Stimulated activated CD4-positive, alpha-beta T cell treated with anti-CD3 and anti-CD28 coated beads, Interleukin-1b, Interleukin-23, amount 100 ng/mL, for 1 hour (primary cell): ENCODE measurements at places on chromosomes 4 and X.
A peak's percentile ranks its signal among the peaks of the same experiment; 100 is the strongest.

DNA sequence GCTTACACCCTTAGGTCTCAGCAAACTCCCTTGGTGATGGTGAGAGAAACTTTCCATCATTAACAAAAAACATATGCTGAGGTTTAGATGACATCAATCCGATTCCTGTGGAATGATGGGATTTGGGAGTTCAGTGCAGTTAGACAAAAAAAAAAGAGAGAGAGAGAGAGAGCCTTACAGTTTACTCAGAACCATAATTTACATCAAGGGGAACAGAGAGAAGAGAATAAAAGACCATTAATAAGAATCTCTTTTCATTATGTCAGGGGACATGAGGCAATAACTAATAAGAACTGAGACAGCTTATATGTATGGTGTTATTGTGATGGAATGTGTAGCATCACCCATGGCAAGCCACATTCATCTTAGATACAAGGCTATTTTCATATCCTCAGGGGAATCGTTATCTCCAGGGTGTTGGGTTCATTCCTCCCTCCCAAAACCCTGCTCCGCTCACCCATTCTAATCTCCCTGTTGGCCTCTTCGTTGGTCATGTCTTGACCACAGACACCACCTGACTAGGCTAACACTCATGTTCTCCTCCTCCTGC lies 175.7 kb upstream of the MXRA5 start:
- DNase-seq, result no peak

- no peak for DNase-seq
These were observed 108.4 kb upstream of the DIPK2B start for GRCh38 chrX:45309096-45309495.

DNA sequence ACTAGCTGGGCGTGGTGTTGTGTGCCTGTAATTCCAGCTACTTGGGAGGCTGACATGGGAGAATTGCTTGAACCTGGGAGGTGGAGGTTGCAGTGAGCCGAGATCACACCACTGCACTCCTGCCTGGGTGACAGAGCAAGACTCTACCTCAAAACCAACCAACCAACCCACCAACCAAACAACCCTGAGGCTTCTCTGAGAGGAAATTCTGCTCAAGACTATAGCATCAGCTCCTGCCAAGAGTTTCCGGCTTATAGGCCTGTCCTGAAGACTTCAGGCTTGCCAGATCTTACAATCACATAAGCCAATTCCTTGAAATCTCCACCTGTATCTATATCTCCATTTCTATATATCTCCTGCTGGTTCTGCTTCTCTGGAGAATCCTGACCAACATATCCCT lies 173.8 kb upstream of the TBC1D9 start:
- DNase-seq, result no peak

- no peak for DNase-seq
These were observed 40.0 kb downstream of the TMEM144 start for GRCh38 chr4:158250321-158250720.

DNA sequence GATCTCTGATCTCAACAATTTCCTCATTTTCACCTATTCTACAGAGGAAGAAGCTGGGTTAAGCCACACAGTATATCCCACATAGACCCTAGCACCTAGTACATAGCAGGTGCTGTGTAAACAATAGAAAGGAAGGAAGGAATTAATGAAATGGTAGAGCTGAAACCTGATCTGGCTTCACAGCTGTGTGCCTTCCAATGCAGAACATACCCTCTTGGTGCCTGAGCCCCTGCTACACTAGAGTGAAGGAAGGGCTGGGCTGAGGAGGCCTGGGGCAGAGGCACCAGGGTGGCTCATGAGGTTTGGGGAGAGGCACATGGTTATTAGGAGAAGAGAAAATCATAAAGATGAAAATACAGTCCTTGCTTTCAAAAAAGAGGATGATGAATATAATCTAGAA lies 21.3 kb downstream of the LRRC66 start:
- no peak for DNase-seq

DNA sequence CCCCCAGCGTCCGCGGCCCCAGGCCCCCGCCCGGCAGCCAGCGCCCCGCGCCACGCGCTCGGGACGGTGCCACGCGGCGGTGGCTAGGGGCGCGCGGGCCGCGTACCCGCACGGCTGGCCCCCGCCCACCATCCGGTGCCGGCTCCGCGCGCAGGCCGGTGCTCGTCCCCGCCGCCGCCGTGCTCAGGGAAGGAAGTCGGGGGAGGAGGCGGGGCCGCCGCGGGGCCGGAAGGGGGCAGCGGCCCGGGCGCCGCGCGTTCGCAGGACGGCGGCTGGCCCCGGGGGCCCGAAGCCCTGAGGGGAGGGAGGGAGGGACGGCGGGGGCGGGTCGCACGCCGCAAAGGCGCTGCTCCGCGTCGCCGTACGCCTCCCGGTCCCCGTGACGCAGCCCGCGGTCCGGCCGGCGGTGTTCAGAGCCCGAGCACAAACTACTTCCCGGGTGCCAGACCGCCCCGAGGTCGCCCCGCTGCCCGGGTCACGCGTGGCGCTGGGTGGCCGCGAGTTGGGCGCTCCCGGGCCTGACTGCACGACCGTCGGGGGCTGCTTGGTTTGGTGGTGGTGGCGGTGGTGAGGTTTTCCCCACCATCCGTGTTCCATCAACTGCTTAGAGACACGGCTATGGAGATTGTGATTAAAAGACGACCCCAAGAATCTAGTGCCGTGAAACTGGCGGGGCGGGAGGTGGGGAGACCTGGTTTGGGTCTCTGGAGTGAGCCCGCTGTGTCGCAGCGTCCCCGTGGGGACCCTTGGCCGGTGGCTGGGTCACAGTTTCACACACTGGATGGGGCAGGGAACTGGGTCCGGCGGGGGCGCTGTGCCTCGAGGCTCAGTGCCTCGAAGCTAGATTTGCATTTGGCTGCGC lies at the start of gene DCTD:
TSS of gene DCTD (minus strand) at position 205 of the 862 bp plus-strand sequence. CDS start 1,818 bp downstream, outside the sequence.
- peak; percentile 71 for DNase-seq

GRCh38 chr4:67366311-67366861 lies 178.9 kb downstream of the CENPC start:
- DNase-seq, result no peak

- no peak for DNase-seq
These were observed 36.2 kb downstream of the CTBP1 start for GRCh38 chr4:1212546-1213335.

DNA sequence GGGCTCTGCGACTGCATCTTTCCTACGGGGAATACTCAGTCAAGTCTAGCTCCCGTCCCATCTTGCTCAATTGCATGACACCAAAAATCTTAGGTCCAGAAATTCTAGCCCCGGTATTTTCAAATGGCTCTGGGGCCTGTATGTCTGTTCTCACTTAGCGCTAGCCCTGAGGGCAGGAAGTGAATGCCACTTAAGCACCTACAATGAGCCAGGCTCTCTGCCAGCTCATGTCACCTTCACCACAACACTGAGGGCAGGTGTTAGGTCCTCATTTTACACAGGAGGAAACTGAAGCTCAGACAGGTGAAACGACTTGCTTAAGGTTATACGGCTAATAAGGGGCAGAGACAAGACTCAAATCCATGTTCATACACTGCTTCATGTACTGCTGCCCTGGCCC lies 282.8 kb downstream of the PPP1R2C start:
- DNase-seq, result no peak

- no peak for DNase-seq
These were observed 11.7 kb downstream of the MFAP3L start for GRCh38 chr4:170014359-170015011.

- no peak for DNase-seq
These were observed 6.0 kb upstream of the ASB11 start for GRCh38 chrX:15321447-15321846.

GRCh38 chrX:132609362-132609848 lies 120.6 kb upstream of the MBNL3 start:
- no peak for DNase-seq

- DNase-seq, result no peak
These were observed 61.0 kb downstream of the INTS6L start for GRCh38 chrX:135581496-135581895.

- DNase-seq, result no peak
These were observed 239.3 kb downstream of the CRLF2 start for GRCh38 chrX:973010-973632.

DNA sequence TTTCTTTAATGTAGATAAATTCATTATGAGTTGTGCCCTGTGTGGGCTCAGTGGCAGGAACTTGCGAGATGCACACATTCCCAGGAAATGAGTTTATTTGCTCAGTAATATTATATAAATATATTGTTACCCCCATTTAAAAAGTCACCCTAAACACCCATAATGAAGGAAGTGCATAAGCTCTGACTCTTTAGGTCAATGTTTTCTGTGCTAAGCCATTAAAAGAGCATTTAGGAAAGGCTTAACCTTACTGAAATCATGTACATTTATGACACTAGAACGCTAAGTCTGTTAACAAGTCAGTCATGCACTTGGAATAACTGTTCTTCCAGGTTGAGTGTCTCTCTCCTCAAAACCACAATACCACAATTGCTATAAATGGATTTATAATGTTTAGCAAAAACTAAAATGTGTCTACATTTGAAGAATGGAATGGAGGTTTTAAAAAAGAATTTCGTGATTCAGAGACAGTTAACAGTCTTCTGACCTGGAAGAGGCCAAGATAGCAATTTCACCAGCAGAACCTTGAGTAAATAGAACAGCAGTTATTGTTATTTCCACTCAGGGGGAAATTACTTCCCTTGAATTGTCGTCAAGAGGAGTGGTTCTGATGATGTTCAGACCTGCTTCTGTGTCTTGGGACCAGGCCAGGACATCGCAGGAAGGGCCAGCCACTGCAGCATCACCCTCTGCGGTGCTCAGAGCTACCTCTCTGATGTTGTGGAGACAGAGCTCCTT lies 91.1 kb upstream of the VEGFC start:
- no peak for DNase-seq

- DNase-seq, result no peak
These were observed 155.3 kb upstream of the TEX13A start for GRCh38 chrX:105375816-105376215.

GRCh38 chrX:110989869-110990268 lies 106.1 kb upstream of the PAK3 start:
- no peak for DNase-seq

DNA sequence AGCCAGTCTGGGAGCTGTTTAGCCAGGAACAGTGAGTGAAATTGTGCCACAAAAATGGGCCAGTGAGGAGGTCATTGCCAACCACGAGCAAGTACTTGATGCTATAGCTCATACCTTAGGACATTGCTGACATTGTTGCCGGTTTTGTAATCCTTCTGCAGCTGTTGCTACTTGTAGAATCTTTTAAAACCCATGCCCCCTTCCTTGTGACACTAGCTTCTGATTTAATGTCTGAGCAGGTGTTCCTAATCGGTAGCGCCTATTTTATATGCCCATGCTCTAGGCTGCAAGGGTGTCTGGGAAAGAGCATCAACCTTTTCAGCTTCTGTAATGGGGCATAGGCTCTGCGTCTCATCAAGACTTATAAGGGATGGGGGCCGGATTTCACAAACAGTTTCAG lies 2.6 kb downstream of the POLA1 start:
- DNase-seq, result no peak

DNA sequence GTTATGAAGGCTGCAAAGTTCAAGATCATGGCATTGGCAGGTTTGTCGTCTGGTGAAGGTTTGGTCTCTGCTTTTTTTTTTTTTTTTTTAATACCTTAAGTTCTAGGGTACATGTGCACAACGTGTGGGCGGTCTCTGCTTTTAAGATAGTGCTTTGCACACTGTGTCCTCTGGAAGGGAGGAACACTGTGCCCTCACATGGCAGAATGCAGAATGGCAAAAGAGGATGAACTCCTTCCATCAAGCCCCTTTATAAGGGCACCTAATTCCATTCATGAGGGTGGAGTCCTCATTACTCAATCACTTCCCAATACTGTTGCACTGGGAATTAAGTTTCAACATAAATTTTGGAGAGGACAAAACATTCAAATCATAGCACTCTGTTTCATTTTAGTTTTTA lies 101.4 kb downstream of the GLRA2 start:
- DNase-seq, result no peak

- DNase-seq, result no peak
These were observed 134.2 kb downstream of the SPOCK3 start for GRCh38 chr4:167100120-167100519.

GRCh38 chr4:22850630-22851029 lies 157.9 kb downstream of the GBA3 start:
- no peak for DNase-seq

DNA sequence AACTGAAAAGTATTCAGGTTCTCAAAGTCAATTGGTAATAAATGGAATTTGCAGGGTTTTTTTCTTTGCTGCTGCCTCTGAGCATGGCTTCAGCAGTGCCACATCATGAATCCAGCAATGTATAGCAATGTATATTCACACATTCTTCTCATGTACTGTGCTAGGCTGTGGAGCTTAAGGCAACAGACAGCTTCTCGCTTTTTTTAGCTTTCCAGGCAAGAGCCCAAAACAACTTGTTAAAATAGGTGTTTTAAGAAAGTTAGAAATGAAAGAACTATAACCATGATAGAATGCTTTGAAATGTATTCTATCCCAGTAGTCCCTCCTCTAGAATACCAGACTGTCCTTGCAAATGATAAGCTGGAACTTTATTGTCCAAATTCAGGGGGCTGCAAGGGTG lies 30.4 kb downstream of the SMIM43 start:
- no peak for DNase-seq
